ENCODE measurements at places on chromosomes 12 and 14.

DNA sequence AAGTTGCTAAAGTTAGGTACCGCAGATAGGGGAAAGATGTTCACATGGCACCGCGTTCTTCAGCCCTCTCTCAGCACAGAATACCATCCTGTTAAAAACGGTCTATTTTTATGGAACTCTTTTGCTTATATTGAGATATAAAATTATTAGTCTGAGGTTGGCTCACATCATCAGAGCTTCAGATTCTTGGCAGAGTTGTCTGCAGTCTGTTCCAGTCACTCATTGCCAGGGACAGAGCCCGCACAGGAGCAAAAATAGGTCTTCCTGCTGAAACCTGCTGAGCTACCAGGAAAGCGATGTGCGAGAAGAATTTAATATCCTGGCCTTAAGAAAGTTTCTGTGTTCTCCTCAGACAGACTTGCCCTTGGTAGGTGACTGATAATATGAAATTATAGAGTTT lies 249.8 kb downstream of the VRK1 start:
- DNase-seq, result no peak

DNA sequence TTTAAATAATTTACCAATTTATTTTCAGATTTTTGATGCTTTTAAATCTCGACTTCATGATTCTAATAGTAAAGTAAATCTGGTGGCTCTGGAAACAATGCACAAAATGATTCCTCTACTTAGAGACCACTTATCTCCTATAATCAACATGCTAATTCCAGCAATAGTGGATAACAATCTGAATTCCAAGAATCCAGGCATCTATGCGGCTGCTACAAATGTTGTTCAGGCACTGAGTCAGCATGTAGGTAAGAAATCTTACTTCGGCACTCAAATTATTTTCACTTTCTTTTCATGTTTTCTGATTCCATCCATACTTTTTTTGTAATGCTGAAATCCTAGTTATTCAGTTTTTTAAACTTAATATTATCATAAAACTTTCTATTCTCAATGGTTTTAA lies 15.5 kb upstream of the PRPF39 start:
- no peak for DNase-seq

- DNase-seq, result no peak
These were observed 5.1 kb upstream of the B4GALNT1 start for GRCh38 chr12:57638096-57638495.

DNA sequence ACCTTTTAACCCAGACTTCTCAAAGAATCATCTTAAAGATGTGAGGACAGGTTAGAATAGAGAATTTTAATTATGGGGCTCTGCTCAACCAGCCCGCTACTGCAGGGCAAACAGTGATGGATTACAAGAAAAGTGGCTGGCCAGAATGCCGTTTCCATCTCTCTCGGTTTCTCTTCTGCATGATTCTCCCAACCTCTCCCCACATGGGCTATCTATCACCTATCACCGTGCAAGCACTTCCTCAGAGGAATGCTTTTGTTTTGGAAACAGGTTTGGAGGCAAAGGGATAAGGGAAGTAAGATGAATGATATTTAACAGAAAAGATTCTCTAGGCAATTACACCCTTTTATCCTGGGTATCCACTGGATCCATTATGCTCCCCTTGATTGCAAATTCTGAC lies 37.4 kb upstream of the PHC1 start:
- no peak for DNase-seq

- no peak for DNase-seq
These were observed 132.8 kb downstream of the TTLL5 start for GRCh38 chr14:75793806-75794205.

- DNase-seq, result no peak
These were observed 83.0 kb upstream of the FAR2 start for GRCh38 chr12:29066011-29066588.

GRCh38 chr14:99808154-99808505 lies 14.9 kb downstream of the EML1 start:
- no peak for DNase-seq

- DNase-seq, result no peak
These were observed 146.5 kb downstream of the SRGAP1 start for GRCh38 chr12:63990828-63991547.

DNA sequence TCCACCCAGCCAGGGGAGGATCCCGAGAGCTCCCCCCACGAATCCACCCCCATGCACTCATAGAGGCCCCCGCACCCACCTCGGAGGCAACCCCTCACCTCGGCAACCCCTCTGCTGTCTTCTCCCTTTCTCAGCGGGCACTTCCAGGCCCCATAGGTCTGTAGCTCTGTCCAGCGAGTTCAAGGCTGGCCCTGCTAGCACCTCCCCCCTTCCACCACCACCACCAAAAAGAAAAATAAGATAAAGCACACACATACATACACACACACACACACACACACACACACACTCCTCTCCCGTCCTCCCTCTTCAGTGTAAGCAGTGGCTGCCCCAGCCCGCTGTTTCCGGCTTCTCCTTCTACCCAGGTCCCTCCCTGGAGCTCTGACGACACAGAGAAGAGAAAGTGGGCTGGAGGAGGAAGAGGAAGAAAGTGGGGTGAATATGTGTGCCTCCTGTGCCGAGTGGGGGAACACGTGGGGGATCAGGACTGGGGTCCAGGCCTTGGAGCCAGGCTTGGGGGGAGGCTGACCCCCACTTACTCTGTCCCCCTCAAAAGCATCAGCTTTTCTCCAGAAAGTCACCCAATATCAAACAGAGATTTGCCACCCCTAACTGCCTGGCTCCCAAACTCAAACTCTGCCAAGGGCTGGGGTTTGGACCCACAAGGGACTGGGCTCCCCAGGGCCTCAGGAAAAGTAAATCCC lies at the start of gene STAT6:
Gene STAT6, minus strand, starts transcription at position 332 of the 704 bp plus-strand sequence. CDS start 3,084 bp downstream, outside the sequence.
- peak; percentile 92 for DNase-seq

GRCh38 chr12:23290627-23291330 lies 658.7 kb downstream of the SOX5 start:
- DNase-seq, result no peak

DNA sequence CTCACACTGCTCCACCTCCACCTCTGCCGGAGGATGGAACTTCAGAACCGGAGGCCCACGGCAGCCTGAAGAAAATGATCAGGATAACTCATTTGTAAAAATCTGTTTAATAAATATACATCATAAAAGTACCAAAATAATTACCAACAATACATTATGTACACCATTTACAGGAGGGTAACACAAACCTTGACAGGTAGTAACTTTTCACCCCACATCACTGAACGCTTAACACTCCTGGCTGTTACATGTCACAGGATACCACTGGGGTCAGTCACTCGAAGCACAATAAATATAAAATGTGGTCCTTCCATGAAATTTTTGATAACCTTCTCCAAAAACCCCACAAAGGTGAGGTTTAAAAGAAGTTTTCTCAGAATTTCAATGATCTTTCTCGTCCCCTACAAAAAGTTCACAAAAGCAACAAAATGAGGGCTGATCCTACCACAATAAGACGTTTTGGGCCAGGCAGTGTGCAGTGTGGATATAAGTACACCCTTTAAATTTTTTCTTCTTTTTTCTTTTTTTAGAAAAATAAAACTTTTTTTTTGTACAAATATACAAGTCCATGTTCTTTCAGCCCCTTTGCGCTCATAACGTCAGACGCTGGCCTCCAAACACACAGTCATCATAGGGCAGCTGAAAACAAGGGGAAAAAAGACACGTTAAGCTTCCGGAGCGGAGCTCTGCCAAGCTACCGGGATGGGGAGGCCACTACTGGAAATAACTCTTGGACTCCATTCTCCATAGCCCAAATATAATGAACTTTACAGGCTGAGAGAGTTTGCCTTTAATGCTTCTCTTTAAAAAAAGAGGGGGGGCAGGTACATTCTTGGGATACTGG lies 2.9 kb downstream of the NFKBIA start:
- peak; percentile 81 for DNase-seq

- DNase-seq, result no peak
These were observed 38.9 kb downstream of the GPR65 start for GRCh38 chr14:88043529-88044443.

DNA sequence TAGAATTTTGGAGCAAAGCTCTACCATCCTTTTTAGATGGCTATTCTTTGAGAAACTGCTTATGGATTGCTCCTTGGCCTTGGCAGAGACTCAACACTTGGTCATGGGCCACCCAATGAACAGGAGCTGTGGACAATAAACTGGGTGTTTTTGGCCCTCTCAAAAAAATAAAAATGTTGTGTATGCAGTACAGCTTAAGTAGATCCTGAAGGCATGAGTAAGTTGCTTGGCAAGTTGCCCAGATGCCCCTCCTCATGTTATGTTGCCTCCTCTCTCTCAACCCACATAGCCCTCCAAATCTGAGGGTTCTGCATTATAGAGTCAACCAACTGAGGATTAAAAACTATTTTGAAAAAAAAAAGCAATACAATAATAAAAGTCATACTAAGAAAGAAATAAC lies 124.9 kb downstream of the ATP23 start:
- DNase-seq, result no peak

DNA sequence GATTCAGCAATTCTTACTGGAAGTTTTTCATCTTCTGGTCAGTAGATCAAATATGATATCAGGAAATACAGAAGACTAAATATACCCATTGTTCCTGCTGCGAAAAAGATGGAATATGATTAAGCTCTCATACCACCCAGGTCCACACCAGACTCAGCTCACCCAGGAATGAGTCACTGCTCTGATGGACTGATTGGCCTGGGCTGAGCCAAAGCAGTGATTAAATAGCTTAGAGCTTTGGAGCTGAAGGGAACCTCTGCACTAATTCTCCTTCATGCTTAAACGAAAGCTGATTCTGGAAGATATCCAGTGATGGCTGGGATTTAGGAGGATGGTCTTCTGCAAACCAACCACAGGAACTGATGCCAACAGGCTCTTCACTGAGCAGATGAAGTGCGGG lies 62.0 kb upstream of the SYT1 start:
- DNase-seq, result no peak

- DNase-seq, result no peak
These were observed 29.4 kb upstream of the ACTN1 start for GRCh38 chr14:69008421-69008884.

GRCh38 chr14:95303552-95303951 lies 16.2 kb downstream of the CLMN start:
- DNase-seq, result no peak

DNA sequence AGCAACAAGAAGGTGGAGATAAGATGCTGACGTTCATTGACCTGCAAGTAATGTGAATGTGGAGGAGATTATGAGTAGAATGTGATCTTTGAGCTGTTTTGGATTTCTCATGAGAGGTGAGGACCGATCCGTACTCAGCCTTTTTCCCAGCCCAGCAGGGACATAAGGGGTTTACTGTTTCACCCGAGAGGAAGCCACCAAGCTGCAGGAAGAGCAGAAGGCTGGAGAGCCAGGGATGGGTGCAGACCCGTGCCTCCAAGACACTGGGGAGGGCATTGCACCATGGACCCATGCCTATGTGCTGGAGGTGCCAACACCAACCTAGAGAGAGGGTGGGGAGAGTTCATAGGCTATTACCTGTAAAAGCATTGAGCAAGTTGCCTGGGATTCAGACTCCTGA lies 206.0 kb upstream of the DIO3 start:
- DNase-seq, result no peak

DNA sequence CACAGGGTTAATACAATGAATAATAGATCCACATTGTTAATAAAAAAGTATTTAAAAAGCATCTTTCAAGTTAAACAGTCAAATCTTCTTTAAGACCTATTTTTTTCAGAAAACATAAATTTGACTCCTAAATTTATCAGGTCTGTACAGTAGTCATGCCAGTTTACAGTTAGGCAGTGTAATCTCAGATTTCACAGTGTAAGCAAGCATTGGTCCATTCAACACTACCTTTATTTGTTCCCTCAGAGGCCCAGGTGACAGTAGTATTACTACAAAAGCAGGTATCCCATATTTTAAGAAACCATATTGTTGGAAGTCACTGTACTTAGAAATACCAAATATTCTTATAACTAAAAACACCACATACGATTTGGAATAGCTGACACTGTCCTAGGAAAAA lies 6.1 kb downstream of the ATP2B1 start:
- DNase-seq, result no peak

- DNase-seq, result peak; percentile 74
These were observed 1.3 kb upstream of the ARHGEF25 start for GRCh38 chr12:57609781-57610553.

DNA sequence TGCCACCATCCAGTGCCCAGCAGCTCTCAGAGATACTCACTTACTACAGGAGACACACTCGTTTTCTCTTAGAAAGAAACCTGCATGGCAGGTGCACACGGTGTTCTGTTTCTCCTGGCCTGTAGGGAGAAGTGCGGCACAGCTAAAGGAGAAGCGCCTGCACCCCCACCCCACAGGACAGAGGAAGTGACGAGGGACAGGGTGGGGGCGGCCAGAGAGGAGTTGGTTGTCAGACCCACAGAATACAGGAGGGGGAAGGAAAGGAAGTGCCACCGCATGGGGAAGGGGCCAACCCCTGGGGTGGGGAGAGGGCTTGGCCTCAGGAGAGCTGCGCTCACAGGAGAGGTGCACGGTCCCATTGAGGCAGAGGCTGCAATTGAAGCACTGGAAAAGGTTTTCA lies 8.8 kb downstream of the TNFRSF1A start:
- no peak for DNase-seq

DNA sequence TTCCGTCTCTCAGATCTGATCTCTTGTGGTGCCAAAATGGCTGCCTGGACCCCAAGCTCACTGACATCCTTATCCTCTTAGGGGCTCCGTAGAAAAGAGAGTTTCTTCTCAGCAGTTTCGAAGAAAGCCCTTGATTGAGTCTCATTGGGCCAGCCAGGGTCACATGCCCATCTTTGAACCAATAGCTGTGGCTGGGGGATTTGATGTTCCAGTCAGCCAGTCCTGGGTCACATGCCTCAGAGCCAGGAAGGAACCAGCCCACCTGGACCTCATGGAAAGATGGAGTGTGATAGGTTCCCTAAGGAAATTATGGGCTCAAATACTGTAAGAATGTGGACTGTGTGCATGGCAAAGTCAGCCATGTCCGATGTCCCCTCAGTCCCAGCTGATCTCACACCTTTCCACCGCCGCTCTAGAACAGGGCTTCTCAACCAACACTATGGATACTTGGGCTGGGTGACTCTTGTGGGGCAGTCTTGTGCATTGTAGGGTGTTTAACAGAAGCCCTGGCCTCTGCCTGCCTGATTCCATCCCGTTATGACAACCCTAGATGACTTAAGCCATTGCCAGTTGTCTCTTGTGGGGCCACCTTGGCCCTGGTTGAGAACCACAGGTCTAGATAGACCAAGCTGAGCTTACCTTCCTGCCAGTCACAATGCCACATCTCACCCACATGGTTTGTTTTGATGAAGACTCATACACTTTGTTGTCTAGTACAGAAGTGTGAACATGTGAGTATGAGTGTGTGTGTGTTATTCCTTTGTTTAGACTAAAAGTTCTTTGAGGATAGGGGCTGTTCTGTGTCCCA lies 163.9 kb downstream of the ADGRD1 start:
- DNase-seq, result no peak

All from cardiac septum (tissue), 1 donor.